ENCODE measurements at places on chromosomes 16 and 17.

DNA sequence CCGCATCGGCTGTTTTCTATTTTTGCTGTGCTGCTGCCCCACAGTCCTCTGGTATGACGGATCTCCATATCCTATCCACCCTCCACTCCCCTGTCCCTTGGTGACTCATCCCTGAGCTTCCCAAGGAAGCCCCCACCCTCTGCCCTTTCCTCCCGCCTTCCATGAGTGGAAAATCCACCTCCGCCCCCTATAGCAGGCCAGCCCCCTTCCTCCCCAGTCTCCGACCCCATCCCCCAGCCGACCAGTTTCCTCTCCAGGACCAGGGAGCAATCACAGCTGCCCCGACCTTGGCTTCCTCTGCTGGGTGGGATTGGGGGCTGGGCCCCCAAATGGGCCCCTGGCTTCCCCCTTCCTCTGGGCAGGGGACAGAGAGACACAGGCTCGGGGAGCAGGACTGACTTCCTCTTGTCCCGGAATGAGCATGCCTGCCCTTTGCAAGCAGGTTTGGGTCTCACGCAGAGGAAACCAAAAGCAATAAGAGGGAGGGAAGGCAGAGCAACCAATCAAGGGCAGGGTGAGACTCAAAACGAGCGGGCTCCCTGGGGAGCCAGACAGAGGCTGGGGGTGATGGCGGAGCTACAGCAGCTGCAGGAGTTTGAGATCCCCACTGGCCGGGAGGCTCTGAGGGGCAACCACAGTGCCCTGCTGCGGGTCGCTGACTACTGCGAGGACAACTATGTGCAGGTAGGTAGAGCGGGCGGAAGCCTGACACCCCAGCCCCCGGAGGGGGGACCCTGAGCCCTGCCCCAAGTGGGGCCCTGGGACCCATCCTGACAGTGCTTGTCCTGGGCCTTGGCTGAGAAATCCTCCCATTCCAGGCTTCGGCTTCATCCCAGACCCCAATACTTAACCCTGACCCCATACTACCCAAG, at the start of the genes ABI3 and GNGT2:
Gene ABI3, plus strand, starts transcription at position 550 of the 872 bp plus-strand sequence. Its CDS starts 18 bp downstream, at position 568.
Gene GNGT2, minus strand, starts transcription at position 417 of the 872 bp plus-strand sequence. CDS start 3,152 bp downstream, outside the sequence.
- DNase-seq = no peak

GRCh38 chr17:78342449-78343186, 17.3 kb downstream of the SOCS3 start:
- no peak for DNase-seq

- no peak for DNase-seq
Observed at GRCh38 chr17:78826421-78826820, 14.2 kb downstream of the USP36 start.

- no peak for DNase-seq
Observed at GRCh38 chr16:51242296-51242994, 91.4 kb upstream of the SALL1 start.

- DNase-seq = no peak
Observed at GRCh38 chr17:17648762-17649161, 32.5 kb upstream of the RAI1 start.

- DNase-seq = no peak
Observed at GRCh38 chr16:17154981-17155380, 315.8 kb downstream of the XYLT1 start.

DNA sequence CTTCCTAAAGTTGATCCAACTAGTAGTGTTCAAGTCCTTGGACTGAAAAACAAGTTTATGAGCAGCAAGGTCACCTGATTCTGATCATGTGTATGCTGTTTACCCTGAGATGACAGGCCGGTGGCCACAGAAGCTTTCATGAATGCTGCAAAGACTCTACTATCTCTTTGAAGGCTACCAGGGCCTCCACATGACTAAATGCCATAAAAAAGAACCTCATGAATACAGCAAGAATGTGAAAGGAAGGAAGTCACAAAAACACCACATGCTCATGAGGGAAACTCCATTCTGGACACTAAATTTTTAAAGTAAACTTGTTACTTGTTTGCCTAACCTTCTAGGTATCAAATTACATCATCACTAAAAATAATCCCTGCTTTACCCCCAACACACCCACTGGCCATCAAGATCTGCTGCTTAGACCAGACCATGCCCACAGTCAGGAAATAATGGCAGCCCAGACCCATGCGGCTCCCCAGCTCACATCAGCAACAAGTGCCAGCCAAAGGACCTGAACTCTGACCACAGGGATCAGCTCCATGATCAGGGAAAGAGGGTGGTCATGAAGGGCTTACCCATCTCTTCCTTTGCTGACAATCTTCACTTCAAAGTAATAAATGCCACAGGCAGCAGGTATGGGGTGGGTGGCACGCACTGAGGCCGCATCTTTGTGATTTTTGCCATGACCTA, 1.4 kb downstream of the RANBP10 start:
- DNase-seq = no peak

DNA sequence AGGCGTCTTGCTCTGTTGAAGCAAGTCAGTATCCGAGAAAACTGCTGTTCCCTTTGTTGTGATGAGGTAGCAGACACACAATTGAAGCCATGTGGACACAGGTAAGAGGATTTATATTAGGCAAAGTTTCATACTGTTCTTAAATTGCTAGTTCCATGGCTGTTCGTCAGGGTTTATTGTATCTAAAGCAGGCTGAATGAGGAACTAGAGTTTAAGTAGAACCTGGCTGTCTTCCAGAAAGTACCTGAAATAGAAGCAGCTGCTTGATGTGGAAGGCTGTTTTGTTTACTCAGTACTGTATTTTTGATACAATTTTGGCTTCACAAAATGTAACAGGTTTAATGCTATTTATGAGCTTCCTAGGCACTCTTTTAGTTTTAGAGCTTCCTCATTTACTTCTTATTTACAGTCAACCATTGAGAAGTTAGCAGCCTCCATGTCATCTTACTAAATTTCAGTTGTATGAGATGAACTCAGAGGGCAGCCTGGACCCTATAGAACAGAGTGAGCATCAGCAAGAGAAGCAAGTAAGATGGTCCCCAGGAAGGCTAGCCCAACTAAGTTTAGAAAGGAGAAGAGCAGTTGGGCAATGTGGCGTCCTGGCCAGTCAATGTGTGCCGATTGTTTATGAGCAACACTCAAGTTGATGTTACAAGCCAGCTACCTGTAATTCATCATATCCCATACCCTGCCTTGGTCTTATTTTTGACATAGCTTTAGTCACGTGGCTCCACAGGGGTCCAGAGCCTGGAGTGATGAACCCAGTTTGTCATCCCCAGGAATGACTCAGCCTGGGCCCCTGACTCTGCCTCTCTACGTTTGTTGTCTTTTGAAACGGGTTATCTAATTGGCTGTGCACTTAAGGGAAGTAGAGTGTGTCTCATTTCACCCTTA, 9.7 kb upstream of the ARL2BP start:
- no peak for DNase-seq

GRCh38 chr16:51723036-51723724, 572.1 kb upstream of the SALL1 start:
- no peak for DNase-seq

GRCh38 chr17:36503456-36504155, 17.1 kb downstream of the ZNHIT3 start:
- no peak for DNase-seq

DNA sequence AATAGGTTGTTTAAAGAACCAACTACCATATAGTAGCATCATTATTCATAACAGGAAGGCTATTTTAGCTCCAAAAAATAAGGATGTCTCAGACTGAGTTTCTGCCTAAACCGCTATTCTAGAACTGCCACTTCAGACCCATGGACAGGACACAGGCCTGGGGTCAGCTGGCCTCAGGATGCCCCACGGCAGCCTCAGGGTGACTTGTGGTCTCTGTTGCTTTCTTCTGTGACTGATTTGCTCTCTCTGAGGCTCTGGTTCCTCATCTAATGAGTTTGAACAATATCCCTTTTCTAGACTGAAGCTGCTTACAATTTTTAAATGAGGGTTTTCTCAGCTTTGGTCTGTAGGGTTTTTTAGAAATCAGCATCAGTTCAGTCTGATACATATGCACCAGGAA, 31.8 kb upstream of the IRF8 start:
- no peak for DNase-seq

GRCh38 chr17:74711058-74711824, 1.5 kb downstream of the CD300LF start:
- no peak for DNase-seq

DNA sequence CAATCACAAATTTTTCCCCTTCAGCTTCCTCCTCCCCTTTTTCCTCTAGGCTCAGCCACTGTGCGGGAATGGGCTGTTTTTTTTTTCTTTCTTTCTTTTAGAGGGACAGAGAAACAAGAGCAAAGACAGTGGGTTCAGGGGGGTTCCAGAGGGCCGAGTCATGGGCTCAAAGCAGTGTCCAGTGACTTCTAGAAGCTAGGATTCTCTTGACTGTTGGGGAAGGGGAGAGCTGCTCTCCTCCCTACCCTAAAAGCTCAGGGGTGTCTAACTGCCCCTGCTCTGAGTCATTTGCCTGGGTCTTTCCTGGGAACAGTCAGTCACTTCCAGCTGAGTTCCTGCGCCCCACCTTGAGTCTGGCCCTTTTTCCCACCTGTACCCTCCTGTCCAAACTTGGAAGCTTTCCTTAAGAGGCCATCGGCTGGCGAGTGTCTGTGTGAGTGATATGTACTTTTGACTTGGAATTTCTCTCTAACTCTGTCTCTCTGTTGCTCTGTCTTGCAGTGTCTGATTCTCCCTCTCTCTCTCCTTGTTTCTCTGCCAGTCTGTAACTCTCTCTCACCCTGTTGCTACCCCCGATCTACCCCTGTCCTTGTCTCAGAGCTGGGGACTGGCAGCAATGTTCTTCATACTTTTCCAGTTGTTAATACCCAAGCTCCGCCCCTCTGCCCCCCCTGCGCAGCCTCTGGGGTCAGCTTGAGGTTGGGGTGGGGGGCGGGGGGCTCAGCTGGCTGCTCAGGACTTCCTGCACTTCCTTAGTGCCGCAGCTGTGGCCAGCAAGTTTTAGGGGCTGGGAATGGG, 2.4 kb downstream of the THRA start:
- DNase-seq = no peak

GRCh38 chr17:43465049-43465448, 18.7 kb upstream of the DHX8 start:
- no peak for DNase-seq

GRCh38 chr17:56718515-56718914, 115.2 kb downstream of the C17orf67 start:
- no peak for DNase-seq

- peak; percentile 83 for DNase-seq
Observed at GRCh38 chr16:88785106-88785924, at the start of gene PIEZO1. Gene PIEZO1, minus strand, starts transcription at chr16:88785220. Its CDS starts 256 bp downstream, at chr16:88784964.
